Activated effector memory CD4-positive, alpha-beta T cell treated with Interleukin-2 at 50 U/mL for 16 hours (primary cell): ENCODE measurements at places on chromosomes 1 and 21.

DNA sequence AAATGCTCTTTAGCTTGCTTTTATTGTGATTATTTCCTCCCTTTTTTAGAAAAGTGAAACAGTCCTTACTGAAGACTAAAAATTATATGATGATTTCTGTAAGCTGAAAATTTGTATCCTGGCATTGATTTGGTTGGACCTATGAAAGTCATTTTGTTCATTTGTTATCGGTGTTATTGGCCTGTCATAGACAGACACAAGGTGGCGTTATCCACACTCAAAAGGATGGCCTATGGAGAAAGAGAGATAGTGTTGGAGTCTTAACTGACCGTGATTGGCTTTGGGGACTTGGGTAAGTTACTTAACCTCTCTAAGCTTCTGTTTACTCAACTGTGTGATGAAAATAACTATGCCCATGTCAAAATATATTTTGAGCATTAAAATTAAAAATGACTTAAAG, 203.6 kb upstream of the CHODL start:
- DNase-seq = no peak

DNA sequence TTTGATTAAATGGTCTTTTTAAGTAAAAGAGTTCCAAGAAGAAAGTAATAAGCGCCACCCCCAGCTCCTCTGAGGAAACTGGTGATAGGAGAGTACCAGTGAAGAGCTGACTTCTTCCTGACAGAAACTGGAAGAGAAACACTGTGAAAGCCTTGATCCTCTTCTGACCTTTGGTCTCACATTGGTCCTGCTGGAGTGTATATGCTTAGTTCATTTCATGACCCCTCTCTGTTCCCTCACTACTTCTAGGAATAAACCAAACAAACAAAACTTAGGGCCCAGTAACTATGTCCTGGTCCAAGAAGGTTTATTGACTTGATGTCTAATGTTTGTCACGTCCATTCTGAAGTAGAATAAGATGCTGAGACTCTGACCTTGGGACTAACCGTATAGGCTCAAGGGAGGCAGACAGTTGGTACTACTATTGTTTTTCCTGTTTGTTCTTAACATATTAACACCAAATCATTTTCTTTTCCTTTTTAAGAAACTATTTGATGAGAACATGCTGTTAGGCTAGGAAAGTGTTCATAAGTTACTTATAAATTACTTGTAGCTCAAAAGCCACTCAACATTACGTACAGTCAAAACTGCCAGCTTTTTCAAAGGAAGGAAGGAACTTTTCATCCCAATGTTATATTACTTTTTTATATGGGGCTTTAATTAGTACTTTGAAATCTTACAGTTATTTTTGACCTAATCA, 57.9 kb downstream of the MIER1 start:
- DNase-seq = no peak

DNA sequence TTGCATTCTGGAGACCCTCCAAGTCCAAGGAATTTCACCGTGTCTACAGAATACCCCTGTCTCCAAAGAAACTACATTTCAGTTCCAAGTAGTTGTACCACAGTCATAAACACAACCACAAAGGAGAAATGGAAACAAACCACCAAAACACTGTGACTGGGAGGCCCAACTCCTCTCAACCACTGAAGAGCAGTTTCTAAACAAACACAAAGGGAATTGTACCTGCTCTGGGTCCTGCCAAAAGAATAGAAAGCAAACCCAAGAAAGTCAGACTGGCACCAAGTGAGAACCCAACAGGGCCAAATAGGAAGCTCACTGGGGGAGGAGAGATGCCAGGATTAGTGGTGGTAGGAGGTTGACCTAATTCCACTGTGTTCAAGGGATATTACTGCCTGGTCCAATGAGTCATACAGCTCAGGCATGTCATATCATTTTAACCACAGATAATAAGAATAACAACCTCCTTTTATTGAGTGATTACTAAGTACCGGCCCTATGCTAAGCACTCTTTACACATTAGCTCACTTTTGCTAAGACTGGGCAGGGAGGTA, 123.9 kb upstream of the PPP2R5A start:
- no peak for DNase-seq

GRCh38 chr1:152143150-152143887, 15.7 kb downstream of the RPTN start:
- DNase-seq = no peak

GRCh38 chr21:25967181-25967900, 203.2 kb downstream of the APP start:
- no peak for DNase-seq

GRCh38 chr1:227798078-227798802, 17.2 kb upstream of the PRSS38 start:
- DNase-seq = no peak

DNA sequence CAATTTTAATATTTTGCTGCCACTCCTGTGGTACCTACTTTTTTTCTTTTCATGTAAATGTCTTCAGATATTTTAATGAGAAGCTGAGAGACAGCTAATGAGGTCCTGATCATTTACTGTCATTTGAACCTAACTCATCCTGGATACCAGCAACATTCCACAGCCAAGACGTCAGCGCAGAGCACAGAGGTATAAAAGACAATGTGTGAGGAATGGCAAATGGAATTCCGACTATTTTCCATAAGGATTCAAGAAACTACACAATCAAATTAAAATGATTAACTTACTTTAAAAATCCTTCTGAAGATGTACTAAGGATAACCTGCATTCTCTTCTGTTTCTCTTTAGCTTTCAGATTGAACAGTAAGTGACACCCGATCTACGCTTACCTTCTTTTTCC, 38.8 kb downstream of the HEATR1 start:
- no peak for DNase-seq

GRCh38 chr1:47031585-47031984, 8.1 kb downstream of the CYP4X1 start:
- DNase-seq = no peak

DNA sequence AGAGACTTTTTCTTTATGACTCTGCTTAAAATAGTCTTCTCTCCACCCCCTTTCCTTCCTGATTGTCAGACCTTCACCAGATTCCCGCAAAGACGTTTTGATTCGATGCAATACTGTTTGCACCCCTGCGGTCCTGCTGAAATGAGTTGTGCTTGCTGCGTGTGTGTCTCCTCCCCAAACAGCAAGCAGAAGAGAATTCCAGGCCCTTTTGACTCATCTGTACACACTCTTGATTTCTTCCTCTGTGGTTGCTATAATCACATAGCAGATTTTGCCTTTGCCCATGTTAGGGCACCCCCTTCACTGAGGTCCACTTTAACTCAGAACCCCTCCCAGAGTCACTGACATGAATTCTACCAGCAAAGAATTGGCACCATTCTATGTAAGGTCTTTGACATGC, 136.5 kb downstream of the ZZZ3 start:
- no peak for DNase-seq

DNA sequence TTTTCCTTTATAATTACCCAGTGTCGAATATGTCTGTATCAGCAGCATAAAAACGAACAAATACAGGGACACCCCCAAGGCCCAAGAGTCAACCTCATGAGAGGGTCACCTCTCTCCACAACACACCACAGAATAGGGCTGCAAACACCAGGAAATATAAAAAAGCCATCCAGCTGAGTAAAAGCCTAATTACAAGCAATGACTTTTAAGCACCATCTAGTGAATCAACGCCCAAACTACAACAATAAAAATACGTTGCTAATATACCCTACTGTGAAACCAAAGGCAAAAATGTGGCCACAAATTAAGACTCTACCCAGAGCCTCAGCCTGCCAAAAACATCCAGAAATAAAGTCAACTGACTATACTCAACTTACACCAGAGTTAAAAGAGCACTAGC, 817.9 kb upstream of the NEGR1 start:
- no peak for DNase-seq

DNA sequence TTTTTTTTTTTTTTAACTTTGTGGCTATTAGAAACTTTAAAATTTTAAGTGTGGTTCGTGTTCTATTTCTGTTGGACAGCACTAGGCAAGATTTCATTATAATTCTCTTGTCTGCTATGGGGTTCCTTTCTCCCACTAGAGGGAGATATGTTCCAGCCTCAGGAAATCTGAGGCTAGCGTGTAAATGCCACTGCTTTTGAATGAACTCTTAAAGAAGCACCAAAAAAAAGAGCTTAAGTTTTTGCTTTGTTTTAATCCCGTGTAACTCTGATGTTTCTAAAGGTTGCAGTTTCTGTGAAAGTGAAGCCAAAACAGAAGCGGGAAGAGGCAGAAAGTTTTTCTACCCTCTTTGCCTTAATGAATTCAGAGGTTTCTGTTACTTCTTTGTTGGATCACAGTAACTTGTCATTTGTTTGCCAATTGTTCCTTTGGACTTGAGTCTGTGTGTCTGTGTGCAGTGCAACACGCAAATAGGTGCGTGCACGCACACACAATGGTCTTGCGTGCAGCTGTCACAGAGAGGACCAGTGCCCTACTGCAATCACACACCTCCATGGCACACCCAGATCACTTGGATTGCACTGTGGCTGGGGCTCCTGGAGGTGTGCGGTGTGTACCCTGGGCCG, 32.3 kb downstream of the HHAT start:
- DNase-seq = no peak

DNA sequence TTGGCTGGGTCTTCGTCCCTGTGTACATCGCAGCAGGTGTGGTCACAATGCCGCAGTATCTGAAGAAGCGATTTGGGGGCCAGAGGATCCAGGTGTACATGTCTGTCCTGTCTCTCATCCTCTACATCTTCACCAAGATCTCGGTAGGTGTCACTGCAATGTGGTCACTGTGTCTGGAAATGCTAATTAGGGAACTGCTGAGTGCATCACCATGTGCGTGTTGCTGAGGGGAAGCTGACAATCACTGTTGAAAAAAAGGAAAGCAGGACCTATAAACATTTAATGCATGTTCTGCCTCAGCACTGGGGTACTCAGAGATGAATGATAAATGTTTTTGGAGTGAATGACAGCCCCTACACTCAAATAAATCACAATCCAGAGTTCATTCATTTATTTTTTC, 6.8 kb downstream of the SLC5A9 start:
- no peak for DNase-seq

GRCh38 chr1:213512316-213512715, 461.3 kb downstream of the RPS6KC1 start:
- DNase-seq = no peak

DNA sequence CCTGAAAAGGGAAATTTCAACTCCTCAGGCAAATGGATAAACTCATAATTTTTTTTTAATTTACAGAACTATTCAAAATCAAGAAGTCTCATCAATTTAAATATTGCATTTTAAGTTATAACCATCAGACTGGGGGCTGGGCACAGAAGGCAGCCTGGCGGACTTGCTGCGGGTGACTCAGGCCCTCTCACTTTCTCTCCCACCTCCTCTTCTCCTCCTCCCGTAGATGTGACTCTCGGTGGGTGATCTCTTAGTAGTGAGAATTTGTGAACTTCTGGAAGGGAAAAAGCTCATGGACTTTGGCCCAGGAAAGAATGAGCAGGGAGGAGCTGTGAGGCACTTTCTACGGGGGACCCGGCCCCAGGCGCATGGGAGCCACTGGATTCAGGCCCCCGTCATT, 32.9 kb downstream of the CLIC6 start:
- DNase-seq = no peak

DNA sequence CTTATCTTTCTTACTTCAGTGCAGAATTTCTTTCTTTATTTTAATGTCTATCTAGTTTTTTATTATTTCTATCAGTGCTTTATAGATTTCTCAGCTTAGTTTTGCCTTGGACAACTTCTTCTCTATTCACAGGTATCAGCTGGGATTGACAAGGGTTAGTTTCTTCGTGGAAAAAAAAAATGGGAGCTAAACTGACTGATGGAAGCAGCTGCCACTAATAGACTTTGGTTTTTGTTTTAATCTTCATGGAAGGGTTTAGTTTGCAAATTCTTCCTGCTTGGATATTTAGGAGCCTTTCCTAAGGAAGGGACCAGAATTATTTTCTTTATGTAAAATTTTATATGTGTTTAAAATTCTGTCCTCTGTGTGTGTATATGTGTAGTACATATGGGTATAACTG, 306.1 kb upstream of the FMN2 start:
- DNase-seq = no peak

DNA sequence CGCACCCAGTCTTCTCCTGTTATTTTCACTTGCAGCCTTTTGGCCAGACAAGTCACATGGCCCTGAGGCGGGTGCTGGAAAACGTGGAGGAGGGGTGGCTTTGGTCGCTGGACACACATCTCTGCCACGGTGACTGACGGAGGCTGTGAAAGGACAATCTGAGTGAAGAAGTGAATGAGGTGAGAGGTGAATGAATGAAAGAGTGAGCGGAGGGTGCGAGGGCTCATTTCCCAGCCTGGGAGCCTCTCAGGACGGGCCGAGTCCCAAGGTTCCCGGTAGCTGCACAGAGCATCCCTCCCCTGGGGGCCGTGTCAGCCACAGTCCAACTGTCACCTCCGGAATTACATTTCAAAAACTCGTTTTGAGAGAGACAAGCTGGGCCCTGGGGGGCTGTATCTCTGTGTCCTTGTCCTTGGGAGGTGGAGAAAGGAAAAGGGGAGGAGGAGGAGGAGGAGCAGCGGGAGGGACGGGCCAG, 89.6 kb downstream of the UBIAD1 start:
- no peak for DNase-seq

GRCh38 chr1:107004421-107004820, 52.1 kb upstream of the PRMT6 start:
- no peak for DNase-seq

- no peak for DNase-seq
Observed at GRCh38 chr1:19596065-19596713, 47.9 kb upstream of the NBL1 start.

GRCh38 chr1:85975912-85976371, 180.6 kb downstream of the COL24A1 start:
- DNase-seq = no peak

- DNase-seq = no peak
Observed at GRCh38 chr1:22319608-22320007, 132.0 kb upstream of the ZBTB40 start.

- no peak for DNase-seq
Observed at GRCh38 chr1:165632491-165632890, 1.5 kb downstream of the MGST3 start.

DNA sequence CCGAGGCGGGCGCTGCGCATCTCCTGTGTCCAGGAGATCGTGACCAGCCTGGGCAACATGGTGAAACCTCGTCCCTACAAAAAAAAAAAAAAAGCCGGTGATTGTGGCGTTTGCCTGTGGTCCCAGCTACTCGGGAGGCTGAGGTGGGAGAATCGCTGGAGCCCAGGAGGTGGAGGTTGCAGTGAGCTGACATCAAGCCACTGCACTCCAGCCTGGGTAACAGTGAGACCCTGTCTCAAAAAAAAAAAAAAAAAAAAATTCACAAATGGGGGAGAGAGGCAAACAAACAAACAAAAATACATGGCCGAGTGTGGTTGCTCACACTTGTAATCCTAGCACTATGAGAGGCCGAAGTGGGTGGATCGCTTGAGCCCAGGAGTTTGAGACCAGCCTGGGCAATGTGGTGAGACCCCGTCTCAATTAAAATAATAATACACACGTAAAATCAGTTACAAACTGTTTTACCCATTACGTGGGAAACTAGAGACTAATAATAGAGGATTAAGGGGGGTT, 758 bp downstream of the TATDN3 start:
- no peak for DNase-seq
